Epithelial cell of proximal tubule (primary cell): ENCODE measurements at places on chromosomes 11 and 22.

- no peak for DNase-seq
Measured at GRCh38 chr11:65900125-65900898, at the start of gene FOSL1. TSS of gene FOSL1 (minus strand) at chr11:65900388. CDS start at chr11:65900339, 49 bp downstream.

GRCh38 chr11:21806947-21807346 lies 385.9 kb upstream of the ANO5 start:
- DNase-seq: no peak

GRCh38 chr11:116257092-116257491 lies 515.7 kb downstream of the BUD13 start:
- DNase-seq: no peak

DNA sequence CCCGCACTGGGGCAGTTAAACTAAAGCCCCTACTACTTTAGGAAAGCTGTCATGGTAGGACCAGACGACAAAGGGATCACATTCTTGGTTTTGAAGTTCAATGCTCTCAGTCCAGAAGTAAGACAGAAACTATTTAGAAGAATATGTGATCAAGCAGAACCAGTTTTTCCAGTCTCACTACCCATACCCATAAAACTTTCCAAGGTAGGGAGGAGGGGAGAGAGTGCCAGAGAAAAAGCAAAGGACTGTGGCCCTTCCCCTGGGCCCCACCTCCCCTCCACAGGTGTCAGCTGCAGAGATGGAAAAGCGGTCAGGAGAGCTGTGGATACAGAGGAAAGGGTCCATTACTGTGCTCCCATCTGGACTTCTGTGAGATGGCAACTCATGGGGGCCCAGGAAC lies 587.1 kb downstream of the SOX6 start:
- no peak for DNase-seq

- DNase-seq: no peak
Measured at GRCh38 chr22:46256358-46256958, 6.4 kb upstream of the CDPF1 start.

GRCh38 chr22:46055911-46056545 lies 79.1 kb upstream of the WNT7B start:
- DNase-seq: no peak

GRCh38 chr11:65042891-65043290 lies 1.9 kb downstream of the SAC3D1 start:
- no peak for DNase-seq

- DNase-seq: peak; percentile 51
Measured at GRCh38 chr11:10990637-10991193, 132.9 kb upstream of the ZBED5 start.

- DNase-seq: peak; percentile 83
Measured at GRCh38 chr11:64241241-64241490, 271 bp downstream of the FKBP2 start.

GRCh38 chr11:20036626-20037335 lies 123.5 kb downstream of the DBX1 start:
- DNase-seq: no peak

- DNase-seq: no peak
Measured at GRCh38 chr11:79071190-79071589, 369.6 kb downstream of the TENM4 start.

- no peak for DNase-seq
Measured at GRCh38 chr11:94171693-94172440, 43.2 kb downstream of the PANX1 start.

GRCh38 chr22:19710020-19710768 lies 4.1 kb upstream of the SEPTIN5 start:
- DNase-seq: no peak

GRCh38 chr11:69250186-69251056 lies 43.5 kb upstream of the MYEOV start:
- DNase-seq: no peak

DNA sequence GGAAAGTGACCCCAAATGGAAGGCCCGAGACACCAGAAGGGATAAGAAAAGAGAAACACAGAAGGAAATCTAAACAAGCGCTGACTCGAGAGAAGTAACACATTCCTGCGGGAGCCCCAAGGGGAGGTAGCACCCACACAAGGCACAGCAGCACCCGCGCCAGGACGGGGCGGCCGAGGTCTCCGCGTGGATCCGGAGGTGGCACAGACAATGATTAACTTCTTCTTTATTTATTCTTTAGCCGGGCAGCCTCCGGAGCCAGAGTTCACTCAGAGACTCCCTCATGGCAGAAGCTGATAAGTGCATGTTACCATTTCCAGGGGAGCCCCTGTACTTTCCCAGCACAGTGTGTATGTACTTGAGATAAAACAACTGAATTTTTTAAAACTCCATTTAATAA lies 5.1 kb downstream of the TOLLIP start:
- DNase-seq: no peak
